Endothelial cell of umbilical vein (primary cell): ENCODE measurements at places on chromosomes 4 and X.

DNA sequence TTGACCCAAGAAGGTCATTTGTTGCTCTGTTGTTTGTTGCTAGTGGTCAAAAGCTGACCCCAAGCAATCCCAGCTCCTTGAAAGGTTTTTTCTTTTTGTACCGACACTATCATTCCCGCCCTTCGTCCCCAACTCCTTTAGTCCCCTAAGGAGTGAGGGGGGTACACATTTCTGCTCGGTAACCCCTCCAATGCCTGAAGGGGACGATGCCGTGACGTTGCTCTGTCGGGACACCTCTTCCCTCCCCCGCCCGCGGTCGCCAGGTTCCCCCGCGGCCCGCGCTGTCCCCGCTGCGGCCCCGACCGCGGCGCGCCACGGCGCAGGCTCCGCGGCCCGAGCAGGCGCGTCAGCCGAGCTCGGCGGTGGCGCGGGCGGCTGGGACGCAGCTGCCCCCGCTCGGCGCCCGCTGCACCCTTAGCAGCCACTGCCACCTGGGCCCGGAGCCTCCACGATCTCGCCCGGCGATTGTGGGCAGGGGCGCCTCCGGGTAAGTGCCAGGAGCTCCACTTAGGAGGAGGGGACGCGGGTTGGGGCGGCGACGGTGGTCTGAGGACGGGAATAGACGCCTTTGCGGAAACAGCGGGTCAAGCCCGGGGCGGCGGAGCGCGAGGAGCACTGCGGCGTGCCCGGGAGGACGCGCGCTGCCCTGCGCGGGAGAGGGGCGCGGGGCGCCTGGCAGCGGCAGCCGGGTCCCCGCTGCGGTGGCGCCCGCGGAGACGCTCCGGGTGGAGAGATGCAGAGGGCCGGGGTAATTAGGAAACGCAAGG, at the start of gene GLRB:
TSS of gene GLRB (plus strand) at position 340 of the 767 bp plus-strand sequence. CDS start 1,875 bp downstream, outside the sequence.
- no peaks in the 10 kb centered on the region for H3K36me3 ChIP-seq
- peak; percentile 45 for DNase-seq
- peaks cover 5% of the 10 kb centered on the region for H3K4me1 ChIP-seq
- H3K27ac ChIP-seq = no peak within 1 kb of the TSS

DNA sequence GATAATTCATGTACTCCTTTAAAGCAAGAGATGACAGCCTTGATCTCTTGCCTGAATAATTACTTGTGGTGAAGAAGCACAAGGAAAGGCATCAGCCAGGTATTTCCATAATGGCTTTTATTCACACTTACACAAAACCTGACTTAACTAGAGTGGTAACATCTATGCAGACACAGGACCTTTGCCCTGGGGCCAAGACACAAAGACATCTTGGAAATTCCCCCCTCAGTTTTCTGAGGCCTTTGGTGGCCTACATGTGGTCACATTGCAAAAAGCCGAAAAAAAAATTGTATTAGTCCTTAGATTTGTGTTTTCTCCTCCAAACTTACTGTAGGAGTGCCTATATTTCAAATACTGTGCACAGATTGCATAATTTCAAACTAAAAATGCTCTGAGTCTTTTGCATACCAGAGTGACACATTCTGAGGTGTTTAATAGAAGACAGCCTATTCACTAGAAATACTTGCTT, 172.4 kb downstream of the PDGFC start:
- DNase-seq = no peak
- no peaks in the 10 kb centered on the region for H3K36me3 ChIP-seq
- no peak overlapping the region for H3K27ac ChIP-seq
- no peaks in the 10 kb centered on the region for H3K4me1 ChIP-seq
- no peak overlapping the region for H3K4me3 ChIP-seq

GRCh38 chrX:55452833-55453124, 852 bp downstream of the MAGEH1 start:
- H3K4me3 ChIP-seq = peak overlapping the region; percentile 70
- H3K27me3 ChIP-seq = no peaks in the 10 kb centered on the region
- H3K4me1 ChIP-seq = peaks cover 5% of the 10 kb centered on the region
- H3K36me3 ChIP-seq = no peaks in the 10 kb centered on the region
- H3K27ac ChIP-seq = no peak overlapping the region

DNA sequence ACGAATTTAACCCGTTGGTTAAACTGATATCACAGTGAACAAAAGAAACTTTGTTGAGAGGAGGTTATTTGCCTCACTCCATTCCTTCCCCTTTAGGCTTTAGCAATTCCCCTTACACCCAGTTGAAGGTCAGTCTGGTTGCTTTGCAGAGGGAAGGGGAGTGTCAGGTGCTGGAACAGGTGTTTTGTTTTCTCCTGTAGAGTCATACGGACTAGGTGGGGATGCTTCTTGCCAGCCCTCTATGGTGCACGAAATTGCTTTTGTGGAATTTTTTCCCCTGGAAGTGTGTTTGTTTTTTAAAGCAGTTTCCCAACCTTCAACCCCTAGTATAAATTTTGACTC, 33.1 kb downstream of the DLG3 start:
- no peaks in the 10 kb centered on the region for H3K36me3 ChIP-seq
- no peak overlapping the region for H3K4me3 ChIP-seq
- DNase-seq = no peak
- H3K27ac ChIP-seq = peak overlapping the region; percentile 66
- H3K4me1 ChIP-seq = peaks cover 40% of the 10 kb centered on the region
- no peaks in the 10 kb centered on the region for H3K27me3 ChIP-seq

GRCh38 chrX:142076633-142077032, 128.5 kb downstream of the MAGEC2 start:
- DNase-seq = no peak
- H3K4me1 ChIP-seq = no peaks in the 10 kb centered on the region
- H3K27ac ChIP-seq = no peak overlapping the region
- no peak overlapping the region for H3K4me3 ChIP-seq
- no peaks in the 10 kb centered on the region for H3K36me3 ChIP-seq

DNA sequence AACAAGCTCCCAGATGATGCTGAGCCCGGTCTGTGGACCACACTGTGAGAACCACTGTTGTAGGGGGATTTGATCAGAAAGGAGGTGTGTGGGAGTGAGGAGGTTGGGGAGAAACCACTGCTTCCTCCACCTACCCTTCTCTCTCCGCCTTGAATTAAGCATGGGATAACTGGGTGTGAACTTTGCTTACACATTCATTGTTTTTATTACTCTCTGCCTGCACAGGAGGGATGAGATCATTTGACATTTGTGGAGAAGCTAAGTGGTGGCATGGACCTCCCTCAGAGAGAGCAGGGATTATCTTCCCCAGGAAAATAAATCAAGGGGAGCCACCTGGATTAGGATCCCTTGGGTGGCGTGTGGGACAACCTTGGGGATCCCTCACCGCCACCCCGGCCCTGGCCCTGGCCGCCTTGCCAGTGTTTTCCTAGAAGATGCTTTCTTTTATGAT, 212.1 kb upstream of the ATP6AP2 start:
- DNase-seq = no peak
- H3K36me3 ChIP-seq = no peaks in the 10 kb centered on the region
- H3K27ac ChIP-seq = no peak overlapping the region
- no peaks in the 10 kb centered on the region for H3K27me3 ChIP-seq
- no peaks in the 10 kb centered on the region for H3K4me1 ChIP-seq
- no peak overlapping the region for H3K4me3 ChIP-seq

DNA sequence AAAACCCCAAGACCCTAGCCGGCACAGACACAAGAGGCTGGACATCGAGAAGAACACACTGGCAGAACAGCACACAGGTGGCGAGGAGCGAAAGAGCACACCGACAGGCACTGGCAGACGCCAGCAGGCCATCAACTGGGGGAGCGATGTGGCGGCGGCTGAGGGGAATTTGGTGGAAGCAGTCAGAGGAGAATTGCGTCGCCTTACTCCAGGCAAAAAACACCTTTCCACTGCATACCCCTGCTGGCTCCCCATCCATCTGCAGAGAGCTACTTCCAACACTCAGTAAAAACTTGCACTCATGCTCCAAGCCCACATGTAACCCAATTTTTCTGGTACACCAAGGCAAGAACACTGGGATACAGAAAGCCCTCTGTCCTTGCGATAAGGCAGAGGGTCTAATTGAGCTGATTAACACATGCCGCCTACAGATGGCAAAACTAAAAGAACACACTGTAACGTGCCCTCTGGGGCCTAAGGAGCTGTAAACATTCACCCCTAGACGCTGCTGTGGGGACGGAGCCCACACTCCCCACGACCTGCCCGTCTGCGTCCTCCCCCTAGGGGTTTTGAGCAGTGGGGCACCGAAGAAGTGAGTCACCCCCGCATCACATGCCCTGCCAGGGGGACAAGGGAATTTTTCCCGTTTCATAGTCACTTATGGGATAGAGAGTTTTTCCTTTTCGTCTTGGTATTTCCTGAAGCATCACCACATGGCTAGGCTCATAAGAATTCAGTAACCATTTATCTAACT, 262.3 kb downstream of the KCTD8 start:
- H3K36me3 ChIP-seq = no peaks in the 10 kb centered on the region
- H3K27ac ChIP-seq = no peak overlapping the region
- no peaks in the 10 kb centered on the region for H3K4me1 ChIP-seq

DNA sequence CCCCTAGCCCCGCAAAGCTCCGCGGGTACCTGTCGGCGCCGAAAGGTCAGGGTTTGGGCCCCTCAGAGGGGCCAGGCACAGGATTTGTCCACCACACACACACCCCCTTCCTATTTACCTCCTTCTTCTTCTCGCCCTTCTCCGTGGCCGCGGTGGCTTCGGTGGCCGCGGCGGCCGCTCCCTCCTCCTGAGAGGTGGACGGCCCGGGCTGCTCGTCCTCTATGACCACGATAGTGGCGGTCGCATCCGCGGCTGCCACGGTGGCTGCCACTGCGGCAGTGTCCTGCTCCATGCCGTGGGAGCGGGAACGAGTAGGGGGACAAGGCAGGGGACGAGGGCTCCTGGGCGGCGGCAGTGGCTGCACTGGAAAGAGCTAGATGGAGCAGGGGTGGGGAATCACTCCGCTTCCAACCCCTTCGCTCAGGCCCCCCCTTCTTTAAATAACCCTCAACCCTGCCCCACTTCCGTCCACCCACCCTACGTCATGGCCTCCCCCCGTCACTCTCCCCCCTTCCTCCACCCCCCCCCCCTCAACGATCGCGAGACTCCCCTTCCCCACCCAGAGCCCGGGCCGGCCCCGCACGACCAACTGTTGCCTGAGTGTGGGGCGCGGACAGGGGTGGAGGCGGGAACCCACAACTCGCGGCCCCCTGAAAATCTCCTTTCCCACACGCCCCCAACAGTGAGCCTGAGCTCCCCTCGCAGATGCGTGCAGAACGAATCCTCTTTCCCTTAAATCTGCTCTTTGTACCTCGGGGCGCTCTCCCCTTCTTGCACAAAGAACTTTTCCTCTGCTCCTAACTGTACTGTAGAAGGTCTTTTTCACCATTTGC, at the start of gene SMARCA1:
TSS of gene SMARCA1 (minus strand) at position 412 of the 833 bp plus-strand sequence. CDS start at position 292, 120 bp downstream.
- H3K36me3 ChIP-seq = no peaks in the 10 kb centered on the region
- H3K4me1 ChIP-seq = peaks cover 5% of the 10 kb centered on the region
- peak; percentile 42 for DNase-seq
- peak within 1 kb of the TSS; percentile 68 for H3K4me3 ChIP-seq
- H3K27ac ChIP-seq = no peak within 1 kb of the TSS
- H3K27me3 ChIP-seq = peaks cover 10% of the 10 kb centered on the region

DNA sequence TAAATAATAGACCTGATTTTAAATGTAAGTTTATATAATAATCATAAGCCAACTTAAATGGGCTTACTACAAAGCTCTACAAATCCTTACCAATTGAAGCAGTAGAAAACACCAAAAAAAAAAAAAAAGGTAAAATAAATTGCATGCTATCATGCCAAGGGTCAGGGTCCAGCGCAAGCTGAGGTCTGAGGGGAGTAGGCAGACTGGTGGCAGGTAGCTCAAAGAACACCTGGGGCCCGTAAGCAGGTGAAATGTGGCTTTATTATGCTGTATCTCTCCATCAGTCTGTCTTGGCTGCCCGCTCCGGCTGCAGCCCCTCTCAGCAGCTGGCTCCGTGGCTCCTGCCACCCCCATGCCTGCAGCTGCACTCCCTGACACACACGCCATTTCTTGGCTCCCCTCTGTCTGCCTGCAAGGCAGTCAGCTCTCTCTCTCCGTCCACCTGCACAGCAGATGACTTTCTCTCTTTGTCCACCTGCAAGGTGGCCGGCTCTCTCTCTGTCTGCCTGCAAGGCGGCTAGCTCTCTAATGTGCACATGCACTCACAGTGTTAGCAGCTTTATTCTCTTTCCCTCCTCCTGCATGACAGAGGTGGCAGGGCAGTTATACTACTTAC, 209.4 kb upstream of the UGT8 start:
- H3K4me3 ChIP-seq = no peak overlapping the region
- no peaks in the 10 kb centered on the region for H3K4me1 ChIP-seq
- DNase-seq = no peak

- no peaks in the 10 kb centered on the region for H3K36me3 ChIP-seq
- no peaks in the 10 kb centered on the region for H3K4me1 ChIP-seq
- DNase-seq = no peak
- no peak overlapping the region for H3K27ac ChIP-seq
- H3K4me3 ChIP-seq = no peak overlapping the region
- H3K27me3 ChIP-seq = no peaks in the 10 kb centered on the region
Observed at GRCh38 chr4:10161840-10162239, 45.2 kb upstream of the WDR1 start.

DNA sequence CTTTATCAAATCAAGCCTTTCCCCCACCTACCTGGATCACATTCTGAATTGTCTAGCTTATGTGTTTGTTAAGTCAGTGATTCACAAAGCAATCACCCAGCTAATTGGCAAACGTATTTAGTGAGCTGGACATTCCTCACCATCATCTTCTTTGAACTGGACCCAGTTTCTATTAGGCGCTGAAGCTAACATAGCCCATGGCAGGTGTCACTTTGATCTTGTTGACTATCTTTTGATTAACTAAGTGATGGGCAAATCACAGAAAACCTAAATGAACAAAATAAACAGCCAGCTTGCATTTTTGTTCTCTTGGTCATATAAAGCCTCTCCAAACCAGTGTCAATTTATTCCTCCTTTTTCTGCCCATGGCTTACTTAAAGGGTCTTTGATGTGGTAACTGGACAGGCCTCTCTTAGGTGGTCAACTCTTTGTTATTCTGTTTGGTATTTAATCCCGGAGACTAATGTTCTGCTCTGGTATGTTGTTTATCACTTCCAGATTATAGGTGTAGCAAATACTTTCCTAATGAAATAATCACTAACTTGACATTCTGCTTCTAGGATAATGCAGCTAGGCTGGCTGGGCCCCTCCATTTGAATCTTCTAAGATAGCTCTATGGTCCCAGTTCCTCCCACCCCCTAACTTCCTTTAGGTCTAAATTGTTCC, 105.3 kb upstream of the SMIM10 start:
- H3K4me3 ChIP-seq = no peak overlapping the region
- peaks cover 7% of the 10 kb centered on the region for H3K4me1 ChIP-seq
- no peaks in the 10 kb centered on the region for H3K36me3 ChIP-seq
- no peak for DNase-seq
- H3K27ac ChIP-seq = no peak overlapping the region

- peak; percentile 45 for DNase-seq
- no peaks in the 10 kb centered on the region for H3K36me3 ChIP-seq
- H3K4me3 ChIP-seq = peak within 1 kb of the TSS; percentile 83
- H3K27me3 ChIP-seq = no peaks in the 10 kb centered on the region
- H3K27ac ChIP-seq = peak within 1 kb of the TSS; percentile 77
Observed at GRCh38 chrX:103607364-103608305, at the start of gene TCEAL3. Gene TCEAL3 (plus strand): TSS chrX:103607963. CDS start chrX:103609065, 1,102 bp downstream.
